WTC11 (cell line): ENCODE measurements at places on chromosomes 6 and 20. TPM values are rescaled to one million over a fixed set of nuclear protein-coding genes. Genes with fewer than 3 reads are reported as not detected.
A peak's percentile ranks its signal among the peaks of the same experiment; 100 is the strongest.

- DNase-seq = no peak
These were observed 181.2 kb downstream of the AIG1 start for GRCh38 chr6:143241911-143242310.

GRCh38 chr6:168683621-168684020, 242.6 kb downstream of the SMOC2 start:
- DNase-seq = no peak

GRCh38 chr20:3218307-3218988, 9.2 kb downstream of the ITPA start:
- peak; percentile 91 for DNase-seq

GSTA1 gene
- total RNA-seq = 0.48 to 0.90 TPM (median 0.89 TPM) in 3 replicates

GATA5 gene
- 1.4 to 2.3 TPM (median 1.6 TPM) in 3 replicates for total RNA-seq
